Activated CD4-positive, alpha-beta T cell treated with anti-CD3 and anti-CD28 coated beads, Interleukin-10, Interleukin-2, amounts not matched to agents 100 ng/mL and 50 ng/mL, durations not matched to agents 16 hours and 8 hours (primary cell): ENCODE measurements at places on chromosomes 1 and 21.

- DNase-seq = peak; percentile 44
Observed at GRCh38 chr1:179121159-179121938, 39.5 kb downstream of the TOR3A start.

DNA sequence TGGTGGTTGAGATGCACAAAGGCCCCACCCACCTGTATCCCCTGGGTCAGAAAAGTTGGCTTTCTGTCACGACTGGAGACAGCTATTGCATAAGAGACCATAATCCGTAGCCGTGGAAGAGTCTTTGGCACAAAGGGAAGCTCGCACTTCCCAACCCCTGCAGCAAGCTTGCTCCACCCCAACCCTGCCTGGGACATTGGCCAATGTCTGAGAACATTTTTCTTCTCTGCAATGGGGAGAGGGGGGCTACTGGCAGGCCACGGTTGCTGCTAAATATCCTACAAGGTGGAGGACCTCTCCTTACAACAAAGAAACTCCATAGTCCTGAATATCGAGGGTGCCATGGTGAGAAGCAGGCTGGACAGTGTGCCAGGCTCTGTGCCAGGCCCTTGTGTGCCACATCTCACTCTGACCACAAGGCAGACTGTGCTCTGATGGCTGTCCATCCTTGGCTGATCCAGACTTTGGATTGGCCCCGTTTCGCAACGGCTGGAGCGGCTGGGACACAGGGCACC, 104.1 kb downstream of the CSMD2 start:
- DNase-seq = no peak

DNA sequence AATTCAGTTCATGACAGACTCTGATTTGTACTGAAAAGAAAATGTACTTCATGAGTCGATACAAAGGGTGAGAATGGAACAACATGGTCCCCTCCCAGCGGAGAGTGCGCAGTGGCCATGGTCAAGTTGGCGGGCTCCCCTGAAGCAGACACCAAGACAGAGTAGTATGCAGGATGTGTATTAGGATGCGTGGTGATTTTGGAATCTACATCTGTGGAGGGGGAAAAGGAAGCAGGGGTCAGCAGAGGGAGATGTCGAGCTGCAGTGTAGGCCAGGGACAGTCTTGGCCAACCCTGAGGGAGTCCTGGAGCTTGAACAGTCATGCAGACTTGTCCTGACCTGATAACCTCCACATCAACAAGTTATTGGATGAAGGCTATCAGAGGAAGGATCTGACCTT, 481.0 kb downstream of the OMA1 start:
- no peak for DNase-seq

DNA sequence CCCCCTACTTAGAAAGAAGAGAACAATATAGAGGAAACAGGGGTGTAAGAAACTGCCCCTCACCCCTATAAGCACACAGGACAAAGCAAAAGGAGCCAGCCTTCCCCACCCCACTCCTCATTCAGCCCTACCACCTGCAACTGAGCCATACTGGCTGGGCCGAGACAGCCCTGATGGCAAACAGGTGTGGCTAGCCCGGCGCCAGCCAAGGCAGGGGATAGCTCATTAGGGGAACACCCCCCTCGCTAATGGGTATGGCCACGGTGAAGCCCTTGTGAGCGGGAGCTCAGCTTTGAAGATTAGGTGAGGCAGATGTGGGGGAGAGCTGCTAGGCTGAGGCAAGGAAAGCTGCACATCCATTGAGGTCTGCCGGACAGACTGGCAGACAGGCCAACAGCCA, 65.5 kb downstream of the ERI3 start:
- DNase-seq = no peak

- DNase-seq = no peak
Observed at GRCh38 chr1:230320804-230321203, 105.3 kb downstream of the PGBD5 start.

- no peak for DNase-seq
Observed at GRCh38 chr1:117566556-117566955, 39.3 kb upstream of the TENT5C start.

DNA sequence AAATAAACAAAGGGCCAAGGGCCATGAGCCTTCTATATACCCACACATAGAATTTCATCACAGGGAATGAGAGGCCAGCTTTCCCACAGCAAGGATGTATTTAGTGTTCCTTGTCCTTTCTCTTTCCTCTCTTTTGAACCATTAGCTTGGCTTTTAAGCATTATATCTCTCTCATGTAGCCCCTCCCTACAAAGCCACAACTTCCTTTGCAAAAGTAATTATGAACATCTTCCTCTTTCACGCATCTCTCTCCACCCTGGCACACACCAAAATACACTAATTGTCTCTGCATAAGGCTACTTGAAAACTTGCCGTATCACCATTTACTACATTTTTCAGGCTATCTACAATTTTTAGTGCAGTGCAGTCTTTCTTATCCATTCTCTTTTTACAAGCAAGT, 1.9 kb upstream of the AK5 start:
- no peak for DNase-seq

DNA sequence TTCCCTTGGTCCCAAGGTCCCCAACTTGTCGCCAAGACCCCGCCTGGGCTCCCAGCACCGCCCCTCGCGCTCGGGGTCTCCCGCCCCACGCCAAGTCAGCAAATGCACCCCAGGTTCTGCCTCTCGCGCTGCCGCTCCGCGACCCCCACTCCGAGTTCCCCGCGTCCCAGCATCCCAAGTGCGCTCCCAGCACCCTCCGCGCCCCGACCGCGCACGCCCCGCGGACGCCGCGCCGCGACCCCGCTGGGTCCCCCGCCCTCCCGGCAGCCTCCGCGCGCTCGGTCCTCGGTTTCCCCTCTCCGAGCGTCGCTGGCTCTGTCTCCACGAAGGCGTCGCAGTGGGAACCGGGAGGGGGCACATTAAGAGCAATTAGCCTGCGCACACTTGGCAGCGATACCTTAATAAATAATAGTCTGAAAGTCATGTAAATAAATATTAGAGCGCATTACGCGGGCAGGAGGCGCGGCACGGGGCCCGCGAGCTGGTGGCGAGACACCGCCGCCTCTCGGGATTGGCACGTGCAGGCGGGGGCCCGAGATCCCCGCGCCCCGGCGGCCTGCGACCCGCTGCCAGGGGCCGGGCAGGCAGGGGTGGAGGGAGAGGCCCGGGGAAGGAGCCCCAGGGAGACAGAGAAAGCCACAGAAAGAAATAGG, 75.9 kb downstream of the VWA5B1 start:
- no peak for DNase-seq

DNA sequence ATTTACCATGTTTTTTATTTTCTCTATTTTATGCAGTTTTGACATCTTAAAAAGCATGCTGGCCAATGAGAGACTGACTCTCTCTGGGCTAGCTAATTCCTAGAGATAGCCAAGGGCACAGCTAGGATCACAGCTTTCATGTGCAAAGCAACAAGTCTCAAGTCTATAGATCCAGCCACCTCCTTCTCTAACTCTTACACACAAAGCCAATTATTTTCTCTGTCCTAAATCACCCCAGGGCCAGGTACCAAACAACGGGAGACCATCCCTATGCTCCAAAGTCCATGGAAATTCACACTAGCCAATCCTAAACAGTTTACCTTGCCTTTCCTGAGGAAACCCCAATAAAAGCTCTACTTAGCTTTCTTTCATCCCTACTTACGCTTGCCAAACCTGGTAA, 38.0 kb downstream of the ARHGAP29 start:
- no peak for DNase-seq

DNA sequence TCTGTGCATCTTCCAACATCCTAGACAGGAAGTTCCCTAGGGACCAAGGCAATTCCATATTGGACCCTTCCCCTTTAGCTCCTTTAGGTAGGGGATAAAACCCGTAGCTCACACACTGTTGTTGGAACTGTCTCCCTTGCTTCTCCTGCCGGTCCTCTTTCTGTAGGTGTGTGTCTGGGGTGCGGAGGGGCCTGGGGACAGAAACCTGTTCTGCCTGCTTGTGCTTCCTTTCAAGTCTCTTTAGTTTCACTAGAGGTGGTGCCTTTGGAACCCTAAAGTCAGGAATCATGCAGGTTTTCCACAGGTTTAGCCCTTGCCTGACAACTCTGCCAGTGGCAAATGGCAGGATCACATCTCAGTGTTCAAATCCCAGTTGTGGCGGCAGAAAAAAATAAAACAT, 74.6 kb upstream of the PTGFRN start:
- no peak for DNase-seq

- no peak for DNase-seq
Observed at GRCh38 chr1:227791425-227792143, 23.9 kb upstream of the PRSS38 start.

- no peak for DNase-seq
Observed at GRCh38 chr21:39924577-39925308, 57.5 kb downstream of the PCP4 start.

- DNase-seq = no peak
Observed at GRCh38 chr1:223216531-223217205, 73.6 kb upstream of the TLR5 start.

- no peak for DNase-seq
Observed at GRCh38 chr1:169680377-169681019, 30.9 kb downstream of the SELL start.

DNA sequence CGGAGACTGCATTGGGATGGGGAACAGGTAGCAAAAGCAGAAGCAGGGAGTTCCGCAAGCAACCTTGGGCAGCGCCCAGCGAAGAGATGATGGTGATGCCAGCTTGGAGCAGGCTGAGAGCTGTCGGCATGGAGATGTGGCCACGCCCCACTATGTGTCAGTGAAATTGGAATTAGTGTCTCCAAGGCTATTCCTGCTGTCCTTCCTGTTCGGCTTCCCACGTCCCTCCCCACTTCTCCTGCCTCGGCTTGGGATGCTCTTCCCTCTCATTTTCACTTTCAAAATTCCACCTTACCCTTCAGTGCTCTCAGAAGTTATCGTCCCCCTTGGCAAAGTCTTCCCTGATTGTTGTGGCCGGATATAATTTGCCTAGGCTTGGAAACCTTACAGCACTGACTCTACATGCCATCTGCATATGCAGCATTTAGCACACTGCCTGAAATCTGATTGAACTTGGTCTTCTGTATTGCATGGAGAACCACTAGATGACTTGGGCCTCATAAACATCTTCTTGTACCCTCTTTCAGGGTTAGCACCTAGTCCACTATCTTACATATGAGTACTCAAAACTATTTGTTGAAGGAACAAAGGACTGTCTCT, 270.7 kb upstream of the RUNX1 start:
- no peak for DNase-seq

DNA sequence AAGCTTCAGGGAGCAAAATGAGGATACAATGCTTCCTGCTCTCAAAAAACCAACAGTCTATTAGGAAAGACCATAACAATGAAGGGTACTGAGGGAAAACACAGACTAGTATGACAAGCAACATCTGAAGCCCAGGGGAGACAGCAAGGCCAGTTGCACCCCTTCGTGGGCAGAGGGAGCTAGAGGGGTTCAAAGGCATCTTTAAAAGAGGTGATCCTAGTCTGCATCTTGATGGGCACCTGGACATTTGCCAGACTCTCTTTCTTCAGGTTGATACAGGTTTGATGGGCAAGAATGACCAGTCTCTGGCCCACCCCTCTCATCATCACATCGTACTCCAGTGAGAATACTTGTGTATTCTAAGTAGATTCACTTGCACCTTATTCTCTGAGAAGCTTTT, 177.7 kb downstream of the VAV3 start:
- DNase-seq = peak; percentile 12

GRCh38 chr1:7390604-7391000, 380.5 kb upstream of the VAMP3 start:
- no peak for DNase-seq

DNA sequence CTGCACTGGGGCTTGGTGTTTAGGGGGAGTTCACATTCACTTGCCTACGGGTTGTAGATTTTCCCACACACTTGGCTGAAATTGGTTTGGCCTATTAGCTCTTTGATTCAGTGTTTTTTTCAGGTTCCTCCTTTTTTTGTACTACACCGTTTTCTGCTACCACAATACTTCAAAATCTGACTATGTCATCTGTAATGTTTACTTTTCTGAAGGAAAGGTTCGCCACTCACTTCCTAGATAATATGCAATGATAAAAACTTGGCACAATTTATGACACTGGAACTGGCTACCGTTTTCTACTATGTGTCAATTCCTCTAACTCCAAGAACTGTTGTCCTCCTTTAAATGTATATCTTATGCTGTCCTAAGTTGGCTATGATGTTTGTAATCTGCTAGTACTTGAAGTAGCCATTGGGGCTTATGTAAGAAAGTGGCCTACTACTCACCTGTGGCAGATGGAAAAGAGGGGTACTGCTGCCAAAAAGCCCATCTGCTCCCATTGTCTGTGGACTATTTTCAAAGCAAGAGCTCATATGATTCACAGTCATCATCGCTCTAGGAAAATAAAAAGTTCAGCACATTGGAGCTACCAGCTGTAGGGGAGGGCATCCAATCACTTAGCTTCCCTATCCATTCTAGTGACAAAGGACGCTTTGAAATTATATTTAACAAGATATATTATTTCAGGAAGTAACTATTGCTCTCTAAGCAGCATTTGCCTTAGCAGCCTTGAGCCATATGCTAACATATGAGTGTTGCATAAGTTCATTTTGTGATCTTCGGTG, 42.4 kb upstream of the BACH1 start:
- DNase-seq = no peak

DNA sequence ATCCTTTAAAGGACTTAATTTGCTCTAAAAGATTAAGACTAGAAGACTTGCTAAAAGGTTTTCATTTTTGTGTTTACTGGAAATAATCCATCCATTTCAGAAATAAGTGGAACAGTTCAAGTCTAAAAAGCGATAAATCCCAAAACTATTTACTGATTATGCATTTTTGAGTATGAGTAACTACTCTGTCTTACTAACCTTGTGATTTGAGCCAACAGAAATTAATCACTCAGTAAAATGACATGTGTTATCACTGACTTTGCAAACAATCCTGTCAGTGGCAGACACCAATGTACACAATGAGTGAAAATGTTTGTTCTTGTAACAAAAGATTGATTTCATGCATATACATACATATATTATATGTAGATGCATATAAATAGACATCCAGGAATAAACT, 218.0 kb downstream of the DENND1B start:
- no peak for DNase-seq

DNA sequence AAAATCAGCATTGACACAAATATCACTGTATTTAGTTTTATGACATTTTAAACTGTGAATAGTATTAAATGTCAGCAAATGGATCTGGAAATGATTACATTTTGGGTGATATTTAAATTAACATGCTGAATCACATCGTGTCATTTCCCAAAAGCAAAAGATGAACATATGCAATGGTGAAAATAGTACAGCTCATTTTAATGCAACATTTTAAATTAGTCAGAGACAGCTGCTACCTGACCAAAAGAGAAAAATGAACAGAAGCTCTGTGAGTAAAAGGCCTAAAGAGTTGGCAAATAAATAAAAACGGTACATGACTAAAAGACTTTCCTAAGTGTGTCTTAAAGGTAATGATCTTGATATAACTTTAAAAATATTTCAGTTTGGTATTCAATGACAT, 86.0 kb upstream of the GNG4 start:
- no peak for DNase-seq

- DNase-seq = no peak
Observed at GRCh38 chr1:65055747-65056146, 89.4 kb upstream of the JAK1 start.

GRCh38 chr1:47477595-47478080, 39.8 kb downstream of the FOXD2 start:
- DNase-seq = no peak

GRCh38 chr1:156104065-156104810, 10.3 kb upstream of the LMNA start:
- DNase-seq = peak; percentile 71

- DNase-seq = no peak
Observed at GRCh38 chr1:167238713-167239112, 18.0 kb downstream of the POU2F1 start.
